ENCODE measurements at places on chromosomes 4 and X. TPM values are rescaled to one million over a fixed set of nuclear protein-coding genes. Genes with fewer than 3 reads are reported as not detected.

The SLC9A7 gene
- total RNA-seq: 9.3 TPM

The EDNRA gene
- 0.30 TPM for total RNA-seq

The RTL5 gene
- total RNA-seq: 2.4 TPM

The CORIN gene
- total RNA-seq: not detected

The TMEM271 gene
- total RNA-seq: not detected

The FAAH2 gene
- total RNA-seq: 0.06 TPM

The ZDHHC9 gene
- 66.5 TPM for total RNA-seq

The TMSB15A gene
- total RNA-seq: 0.69 TPM

The TMEM150C gene
- total RNA-seq: 1.2 TPM

The ARR3 gene
- total RNA-seq: not detected

The RBMX gene
- 239 TPM for total RNA-seq

The EVC gene
- total RNA-seq: 12.7 TPM

The RASGEF1B gene
- total RNA-seq: 0.05 TPM

The MAGEA11 gene
- not detected for total RNA-seq

The HDX gene
- 2.0 TPM for total RNA-seq

The RNF128 gene
- 0.03 TPM for total RNA-seq

The AFAP1 gene
- 21.0 TPM for total RNA-seq

The RTL3 gene
- 0.16 TPM for total RNA-seq

The SLC9B1 gene
- 0.13 TPM for total RNA-seq

The MAGEA2B gene
- total RNA-seq: 0.16 TPM

The POU3F4 gene
- total RNA-seq: not detected

The IL2 gene
- total RNA-seq: not detected

The CTAG1B gene
- not detected for total RNA-seq

The PTCHD1 gene
- not detected for total RNA-seq

The LONRF3 gene
- total RNA-seq: 1.7 TPM

The GAGE12G gene
- total RNA-seq: not detected

The DCAF16 gene
- 6.3 TPM for total RNA-seq

The PDCL2 gene
- not detected for total RNA-seq

The CENPI gene
- total RNA-seq: 15.7 TPM

The RIPPLY1 gene
- total RNA-seq: not detected

The PPP2R2C gene
- total RNA-seq: 35.6 TPM

The AFF2 gene
- total RNA-seq: not detected

The ADH1C gene
- not detected for total RNA-seq

The HSD17B10 gene
- total RNA-seq: 183 TPM

The DGKQ gene
- 7.9 TPM for total RNA-seq

The PPEF2 gene
- total RNA-seq: not detected

The GRIPAP1 gene
- total RNA-seq: 20.5 TPM

The OTC gene
- not detected for total RNA-seq

All from A549 treated with dexamethasone at 1 μM for 4 hours (cell line).